ENCODE measurements at places on chromosomes 3 and 15.

DNA sequence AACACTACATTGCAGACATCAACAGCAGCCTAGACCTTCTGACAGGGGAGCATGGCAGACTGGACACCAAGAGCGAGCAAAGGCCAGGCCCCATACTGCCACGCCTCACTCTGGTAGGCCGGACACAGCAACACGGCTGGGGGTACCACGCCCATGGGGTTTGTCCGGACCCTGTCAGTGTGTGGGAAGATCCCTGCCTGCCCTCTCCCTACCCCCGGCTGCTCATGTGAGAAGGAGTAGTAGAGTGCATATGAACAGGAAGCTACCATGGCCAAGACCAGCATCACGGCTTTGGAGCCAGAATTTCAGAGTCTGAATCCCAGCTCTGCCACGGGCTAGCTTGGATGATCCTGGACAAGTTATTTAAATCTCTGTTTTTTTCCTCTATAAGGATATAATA lies 27.9 kb downstream of the ALDH1L1 start:
- DNase-seq, result no peak

- DNase-seq, result no peak
Measured at GRCh38 chr15:57861034-57861638, 154.6 kb downstream of the POLR2M start.

DNA sequence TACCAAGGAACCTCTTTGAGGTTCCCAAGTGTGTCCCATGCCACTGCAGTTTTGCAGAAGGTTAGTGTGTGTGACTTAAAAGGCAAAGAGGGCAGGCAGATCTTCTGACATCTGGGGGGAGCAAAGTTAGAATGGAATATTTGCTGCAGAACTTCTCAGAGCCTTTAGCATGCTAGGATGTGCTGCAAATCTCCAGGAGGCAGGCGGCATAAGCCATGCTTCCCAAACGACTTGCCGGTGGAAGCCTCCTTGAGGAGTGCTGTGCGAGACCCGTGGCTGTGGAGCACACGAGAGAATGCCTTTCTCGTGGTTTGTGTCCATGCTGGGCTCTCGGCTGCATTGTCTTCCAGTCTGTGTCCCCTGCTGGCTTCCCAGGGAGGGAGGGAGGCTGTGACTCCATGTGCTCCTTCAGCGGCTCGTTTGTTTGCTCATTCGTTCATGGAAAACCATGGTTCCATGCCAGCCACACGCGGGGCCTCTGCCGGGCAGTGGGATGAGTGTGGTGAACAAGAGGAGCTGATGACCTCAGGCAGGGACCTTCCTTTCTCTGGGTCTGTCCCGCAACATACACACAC lies 13.8 kb downstream of the HDAC11 start:
- no peak for DNase-seq

- no peak for DNase-seq
Measured at GRCh38 chr15:47602121-47602520, 115.2 kb upstream of the SEMA6D start.

DNA sequence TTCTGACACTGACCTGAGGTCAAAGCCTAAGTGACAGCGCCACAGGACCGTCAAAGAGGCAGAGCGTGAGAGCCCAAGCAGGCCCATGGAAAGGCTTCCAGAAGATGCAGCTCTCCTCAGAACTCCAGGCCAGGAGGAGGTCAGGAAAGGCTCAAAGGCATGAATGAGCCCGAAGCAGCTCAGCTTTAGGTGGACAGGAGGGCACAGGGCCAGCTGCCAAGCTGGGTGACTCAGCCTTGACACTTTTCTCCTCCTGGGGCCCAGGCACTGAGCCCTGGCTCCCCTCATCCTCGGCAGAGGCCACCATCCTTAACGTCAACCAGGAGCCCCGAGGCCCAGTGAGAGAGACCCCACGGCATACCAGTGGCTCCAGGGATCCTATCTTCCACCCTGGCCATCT lies 62.9 kb downstream of the ADCY5 start:
- no peak for DNase-seq

GRCh38 chr3:100042166-100042981 lies 71.9 kb downstream of the FILIP1L start:
- DNase-seq, result no peak

DNA sequence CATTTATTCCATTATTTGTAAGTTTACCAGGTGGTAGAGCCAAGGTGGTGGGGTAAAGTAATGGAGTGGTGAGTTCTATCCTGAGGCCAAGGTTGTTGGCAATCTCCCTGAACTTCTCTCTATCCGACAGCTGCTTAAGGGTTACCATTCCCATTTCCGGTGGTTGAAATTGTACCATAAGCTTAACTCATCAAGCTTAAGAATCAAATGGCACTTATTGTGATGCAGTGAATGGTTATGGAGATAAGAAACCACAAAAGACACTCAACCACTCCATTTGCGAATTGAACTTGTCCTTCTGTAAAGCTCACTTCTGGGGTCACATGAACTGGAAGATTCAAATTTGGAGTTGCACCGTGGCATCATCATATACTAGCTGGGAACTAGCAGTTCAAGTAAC lies 287.4 kb upstream of the SLCO3A1 start:
- no peak for DNase-seq

GRCh38 chr15:39979606-39980005 lies 45.7 kb downstream of the EIF2AK4 start:
- DNase-seq, result no peak

- no peak for DNase-seq
Measured at GRCh38 chr3:55207744-55208143, 279.4 kb downstream of the WNT5A start.

- no peak for DNase-seq
Measured at GRCh38 chr3:195754906-195755305, 34.1 kb downstream of the MUC20 start.

- no peak for DNase-seq
Measured at GRCh38 chr15:93557696-93558095, 468.7 kb upstream of the RGMA start.

GRCh38 chr15:70345251-70346019 lies 247.7 kb upstream of the TLE3 start:
- no peak for DNase-seq

DNA sequence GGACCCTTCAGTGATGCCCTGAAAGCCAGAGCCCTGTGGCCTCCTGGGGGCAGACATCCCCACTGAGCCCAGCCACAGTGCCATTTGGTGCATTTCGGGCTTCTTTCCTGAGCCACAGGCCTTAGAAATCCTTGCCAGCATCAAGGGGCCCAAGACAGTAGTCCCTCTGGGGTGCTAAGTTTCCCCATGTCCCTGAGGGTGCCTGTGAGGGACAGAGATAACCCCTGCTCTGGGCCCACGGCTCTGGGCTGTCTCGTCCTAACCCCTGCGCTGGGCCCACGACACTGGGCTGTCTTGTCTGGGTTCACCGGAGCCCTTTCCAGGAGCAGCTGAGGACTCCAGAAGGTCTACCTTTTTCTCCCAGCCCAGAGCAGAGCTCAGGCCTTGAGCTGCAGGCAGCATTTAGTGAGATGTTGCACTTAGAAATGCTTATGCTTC lies 45.1 kb upstream of the FGD5 start:
- DNase-seq, result no peak

DNA sequence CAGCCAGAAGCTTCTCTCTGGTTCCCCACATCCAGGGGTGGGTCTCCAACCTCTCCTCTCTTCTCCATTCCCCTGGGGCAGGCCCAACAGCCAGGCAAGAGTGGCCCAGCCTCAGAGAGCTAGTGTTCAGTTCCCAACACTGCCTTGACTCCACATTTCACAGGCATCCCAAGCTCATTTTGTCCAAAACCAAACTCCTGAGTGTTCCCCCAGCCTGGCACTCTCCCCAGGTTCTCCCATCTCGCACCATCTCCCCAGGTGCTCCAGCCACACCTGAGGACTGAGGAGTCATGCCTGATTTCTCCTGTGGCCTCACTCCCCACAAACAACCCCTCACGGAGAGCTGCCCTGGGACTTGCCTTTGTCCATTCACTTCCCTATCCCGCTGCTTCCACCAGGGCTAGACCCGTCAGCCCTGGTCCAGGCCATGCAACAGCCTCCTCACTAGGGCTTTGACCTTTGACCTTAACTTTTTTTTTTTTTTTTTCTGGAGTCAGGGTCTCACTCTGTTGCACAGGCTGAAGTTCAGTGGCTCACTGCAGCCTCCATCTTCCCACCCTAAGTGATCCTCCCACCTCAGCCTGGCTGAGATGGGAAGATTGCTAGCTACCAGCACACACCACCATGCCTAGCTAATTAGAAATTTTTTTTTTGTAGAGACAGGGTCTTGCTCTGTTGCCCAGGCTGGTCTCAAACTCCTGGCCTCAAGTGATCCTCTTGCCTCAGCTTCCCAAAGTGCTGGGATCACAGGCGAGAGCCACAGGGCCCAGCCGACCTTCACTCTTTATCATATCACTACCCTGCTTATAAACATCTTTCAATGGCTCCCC lies 3.9 kb upstream of the CSK start:
- no peak for DNase-seq

DNA sequence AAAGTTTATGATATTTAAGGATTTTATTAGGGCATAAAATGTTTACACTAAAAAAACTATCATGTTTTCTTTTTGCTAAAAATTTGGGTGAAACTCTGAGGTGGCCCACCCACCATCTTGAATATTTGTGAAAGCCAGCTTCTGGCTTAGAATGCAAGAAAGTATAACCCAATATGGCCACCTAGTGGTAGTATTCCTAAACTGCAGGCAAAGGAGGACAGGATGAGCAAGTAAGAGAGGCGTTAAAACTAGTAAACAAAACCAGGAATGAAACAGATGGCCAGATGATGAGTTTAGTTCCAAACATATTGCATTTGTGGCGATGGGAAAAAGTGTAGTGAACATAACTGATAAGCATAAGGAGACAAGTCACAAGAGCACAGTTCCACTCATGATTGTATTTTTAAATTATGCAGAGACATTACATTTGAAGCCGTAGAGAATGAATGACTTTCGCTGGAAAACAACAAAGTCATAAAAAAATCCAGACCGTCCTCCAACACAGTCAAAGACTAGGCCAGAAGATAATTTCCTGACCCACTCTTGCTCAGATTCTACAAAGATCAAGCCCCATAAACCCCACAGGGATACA lies 103.3 kb upstream of the PRTG start:
- no peak for DNase-seq

DNA sequence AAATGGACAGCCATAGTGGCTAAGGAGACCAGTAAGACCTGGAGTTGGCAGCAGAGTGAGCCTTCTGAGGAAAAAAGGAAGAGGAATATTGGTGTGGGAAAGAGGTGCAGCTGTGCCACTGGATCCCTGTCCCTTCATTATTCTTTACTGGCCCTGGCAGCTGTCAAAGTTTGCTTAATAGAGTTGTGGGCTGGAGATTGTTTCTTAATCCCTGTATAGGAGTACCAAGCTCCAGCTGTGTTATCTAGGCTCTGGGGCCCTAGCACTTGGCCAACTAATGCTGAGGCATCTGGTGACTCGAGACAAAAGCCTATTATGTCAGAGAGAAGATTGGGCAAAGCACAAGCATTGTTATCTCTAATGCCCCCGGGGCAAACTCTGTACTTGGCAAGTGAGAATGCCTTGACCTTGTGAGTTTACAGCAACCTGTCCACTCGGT lies 61.4 kb downstream of the ZNF609 start:
- no peak for DNase-seq

GRCh38 chr3:129539206-129539605 lies 3.8 kb upstream of the H1-8 start:
- DNase-seq, result no peak

GRCh38 chr3:122621112-122621511 lies 43.7 kb downstream of the PARP15 start:
- no peak for DNase-seq

DNA sequence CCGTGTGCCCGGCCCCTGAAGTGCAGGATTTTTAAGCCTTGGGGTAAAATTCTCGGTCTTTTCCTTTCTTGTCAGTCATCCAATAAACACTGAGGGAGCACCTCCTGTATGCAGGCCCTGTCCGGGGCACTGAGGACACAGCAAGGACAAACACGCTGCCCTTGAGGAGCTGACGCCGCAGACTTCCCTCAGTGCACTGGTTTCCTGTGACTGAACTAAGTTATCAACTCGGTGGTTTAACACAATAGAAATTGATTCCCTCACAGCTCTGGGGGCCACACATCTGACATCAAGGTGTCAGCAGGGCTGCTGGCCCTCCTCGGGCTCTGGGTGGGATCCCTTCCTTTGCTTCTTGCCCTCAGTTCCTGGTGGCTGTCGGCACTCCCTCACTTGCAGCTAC lies 65.1 kb downstream of the ZNF445 start:
- no peak for DNase-seq

GRCh38 chr3:12922306-12922705 lies 80.9 kb upstream of the RPL32 start:
- no peak for DNase-seq

GRCh38 chr3:10483686-10484345 lies 21.6 kb downstream of the ATP2B2 start:
- no peak for DNase-seq

GRCh38 chr15:60328852-60329443 lies 68.8 kb downstream of the ANXA2 start:
- no peak for DNase-seq

DNA sequence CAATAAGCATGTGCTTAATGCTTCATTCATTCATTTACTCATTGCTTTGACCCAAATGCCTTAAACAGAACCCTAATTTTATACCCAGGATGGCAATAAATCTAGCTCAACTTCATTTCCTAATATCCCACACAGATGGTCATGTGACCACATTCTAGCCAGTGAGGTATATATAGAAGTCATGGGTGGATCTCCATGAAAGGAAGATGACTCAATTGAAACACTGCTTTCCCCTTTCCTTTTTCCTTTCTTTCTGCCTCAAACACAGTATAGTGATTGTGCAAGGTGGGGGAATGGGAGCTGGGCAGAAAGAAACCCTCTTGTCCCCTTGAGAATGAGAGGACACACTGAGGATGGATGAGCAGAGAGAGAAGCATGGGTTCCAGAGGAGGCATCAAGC lies 183.5 kb upstream of the PRICKLE2 start:
- DNase-seq, result no peak

GRCh38 chr3:192419312-192419711 lies 308.0 kb downstream of the FGF12 start:
- no peak for DNase-seq

- no peak for DNase-seq
Measured at GRCh38 chr3:81980596-81981494, 219.4 kb upstream of the GBE1 start.

DNA sequence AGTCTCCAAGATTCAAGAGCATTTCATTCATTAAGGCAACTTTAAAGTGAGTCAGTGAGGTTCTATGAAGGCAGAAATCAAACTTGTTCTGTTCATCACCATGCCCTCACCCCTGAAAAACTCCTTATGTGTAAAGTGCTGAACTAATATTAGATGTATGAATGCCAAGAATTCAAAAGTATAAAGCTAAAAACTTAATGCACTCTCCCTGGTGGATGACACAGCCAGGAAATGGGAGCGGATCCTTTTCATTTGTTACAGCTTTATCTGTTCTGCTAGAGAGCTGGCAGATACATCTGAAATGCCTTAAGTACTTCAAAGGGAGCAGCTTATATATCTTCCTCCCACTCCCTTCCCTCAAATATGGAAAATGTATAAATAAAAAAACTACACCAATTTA lies 8.2 kb downstream of the TXNRD3 start:
- no peak for DNase-seq

DNA sequence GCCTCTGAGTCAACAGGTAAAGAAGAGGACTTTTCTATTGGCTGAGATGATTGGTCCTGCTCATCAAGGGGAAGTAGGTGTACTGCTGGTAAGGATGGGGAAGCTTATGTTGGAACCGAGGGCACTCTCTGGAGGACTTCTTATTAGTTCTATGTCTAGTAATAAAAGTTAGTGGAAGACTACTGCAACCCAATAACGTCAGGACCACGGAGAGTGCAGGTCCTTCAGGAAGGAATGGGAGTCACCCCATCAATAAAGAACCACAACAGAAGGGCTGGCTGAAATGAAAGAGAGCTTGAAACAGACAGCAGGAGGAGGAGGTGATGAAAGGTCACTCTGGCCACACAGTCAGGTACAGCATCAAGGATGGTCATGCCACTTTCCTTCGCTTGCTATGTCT lies 68.8 kb upstream of the PRR23E start:
- no peak for DNase-seq
